Spinal cord (tissue), 10 donors: ENCODE measurements at places on chromosomes 16 and 17. TPM values are rescaled to one million over a fixed set of nuclear protein-coding genes. Genes with fewer than 3 reads are reported as not detected.

DNA sequence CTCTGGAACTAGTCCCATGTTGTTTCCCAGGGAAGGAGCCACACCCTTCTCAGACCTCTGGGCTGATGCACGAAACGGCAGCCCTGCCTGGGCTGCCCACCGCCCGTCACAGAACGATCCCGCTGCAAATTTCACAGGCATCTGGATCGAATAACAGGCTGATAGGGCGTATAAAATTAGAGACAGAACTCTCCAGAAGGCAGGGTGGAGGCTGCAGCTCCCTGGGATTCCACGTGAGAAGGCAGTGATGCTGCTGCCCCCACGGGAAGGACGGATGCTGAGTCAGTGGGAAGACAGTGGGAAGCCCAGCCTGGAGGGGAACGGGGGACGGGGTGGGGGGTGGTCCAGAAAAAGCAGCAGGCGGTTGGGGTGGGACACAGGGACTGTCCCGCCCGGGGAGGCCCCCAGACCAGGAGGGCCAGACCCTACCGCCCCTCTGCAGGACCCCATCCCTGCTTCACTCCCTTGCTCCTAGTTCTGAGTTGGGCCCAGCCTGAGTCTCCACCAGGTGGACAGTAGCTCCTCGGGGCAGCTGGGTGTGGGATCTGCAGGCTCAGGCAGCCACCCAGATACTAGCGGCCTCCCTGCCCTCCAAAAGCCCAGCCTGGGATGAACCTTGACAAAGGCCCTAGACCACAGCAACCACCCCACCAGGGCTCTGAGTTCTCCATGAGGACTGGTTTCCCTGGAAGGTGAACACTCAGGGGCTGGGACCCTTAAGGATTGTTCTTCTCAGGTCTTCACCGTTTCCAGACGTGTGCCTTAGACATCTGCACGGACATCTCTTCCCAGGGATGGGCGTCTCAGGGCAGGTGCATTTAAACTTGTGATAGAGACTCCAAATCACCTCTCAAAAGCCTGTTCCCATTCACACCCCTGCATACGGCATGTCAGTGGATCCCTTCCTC, 117.8 kb downstream of the METRNL start:
- DNase-seq: no peak

- DNase-seq: no peak
Observed at GRCh38 chr16:70364399-70364798, 17.7 kb downstream of the DDX19A start.

DNA sequence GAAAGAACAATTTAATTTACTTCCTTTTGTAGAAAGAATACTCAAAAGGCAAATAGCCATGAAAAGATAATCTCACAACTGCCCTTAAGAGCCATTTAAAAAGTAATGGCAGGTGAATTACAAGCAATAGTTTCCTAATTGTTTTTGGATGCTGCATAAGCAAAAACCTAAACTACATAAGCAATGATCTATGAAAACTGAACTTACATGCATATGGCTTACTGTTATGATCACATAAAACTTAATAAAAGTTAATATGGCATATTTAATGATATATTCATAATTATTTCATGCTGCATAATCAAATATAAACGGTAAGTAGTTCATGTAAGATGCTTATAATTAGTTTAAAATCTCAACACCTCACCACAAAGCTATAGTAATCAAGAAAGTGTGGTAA, 18.6 kb downstream of the BRCA1 start:
- DNase-seq: no peak

GRCh38 chr17:76379275-76379641, 5.2 kb upstream of the SPHK1 start:
- DNase-seq: no peak

- DNase-seq: no peak
Observed at GRCh38 chr16:65624666-65625065, 502.8 kb upstream of the CDH11 start.

GRCh38 chr16:4698321-4699045, 5.1 kb downstream of the NUDT16L1 start:
- no peak for DNase-seq

DNA sequence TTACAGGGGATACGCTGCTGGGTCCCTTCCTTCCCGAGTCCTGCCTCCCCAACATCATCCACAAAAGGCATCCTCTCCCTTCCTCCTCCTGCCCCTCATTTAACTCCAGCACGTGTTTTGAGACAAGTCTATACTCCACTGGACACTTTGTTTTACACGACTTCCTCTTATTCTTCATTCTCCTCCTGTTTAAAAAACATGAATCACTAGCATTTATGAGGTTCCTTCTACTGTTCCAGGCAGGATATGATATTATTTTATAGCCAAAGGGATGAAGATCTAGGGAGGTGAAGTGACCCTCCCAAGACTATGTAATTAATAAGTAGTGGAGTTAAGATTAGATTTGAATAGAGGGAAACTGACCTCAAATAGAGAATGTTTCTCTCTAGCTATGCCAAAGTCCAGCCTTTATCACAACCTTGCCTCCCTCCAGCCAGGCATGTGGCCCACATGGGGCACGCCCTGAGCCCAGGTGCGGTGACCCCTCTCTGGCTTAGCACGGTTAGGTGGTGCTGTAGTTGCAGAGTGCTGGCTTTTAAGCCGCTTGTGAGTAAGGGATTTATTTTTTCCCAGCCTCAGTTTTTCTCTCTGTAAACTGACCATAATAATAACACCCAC, 1.3 kb upstream of the HSD17B2 start:
- DNase-seq: no peak

GRCh38 chr17:49403514-49404289, 11.0 kb downstream of the PHB1 start:
- DNase-seq: no peak

DNA sequence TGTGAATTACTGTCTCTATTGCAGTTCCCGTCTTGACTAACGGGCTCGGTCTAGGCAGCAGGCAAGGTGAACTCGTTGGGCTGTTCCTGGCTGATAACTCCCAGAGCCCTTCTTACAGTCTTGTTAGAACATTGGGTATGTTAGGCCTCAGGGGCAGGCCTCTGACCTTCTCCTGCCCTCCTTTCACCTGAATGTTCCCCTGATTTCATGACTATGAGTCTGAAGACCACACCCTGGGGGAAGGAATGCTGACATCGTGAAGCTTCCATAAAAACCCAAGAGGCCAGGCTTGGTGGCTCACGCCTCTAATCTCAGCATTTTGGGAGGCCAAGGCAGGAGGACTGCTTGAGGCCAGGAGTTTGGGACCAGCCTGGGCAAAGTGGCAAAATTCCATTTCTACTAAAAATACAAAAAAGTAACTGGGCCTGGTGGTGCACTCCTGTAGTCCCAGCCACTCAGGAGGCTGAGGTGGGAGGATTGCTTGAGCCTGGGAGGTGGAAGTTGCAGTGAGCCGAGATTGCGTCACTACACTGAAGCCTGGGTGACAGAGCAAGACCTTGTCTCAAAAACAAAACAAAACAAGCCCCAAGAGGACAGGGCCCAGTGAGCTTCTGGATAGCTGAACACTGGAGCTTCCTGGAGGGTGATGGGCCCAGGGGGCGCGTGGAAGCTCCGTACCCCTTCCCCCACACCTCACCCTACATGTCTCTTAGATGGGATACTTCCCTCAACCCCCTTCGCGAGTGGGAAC, 47.8 kb upstream of the FBXO47 start:
- no peak for DNase-seq

GRCh38 chr17:75776386-75777295, 8.0 kb upstream of the UNK start:
- no peak for DNase-seq

DNA sequence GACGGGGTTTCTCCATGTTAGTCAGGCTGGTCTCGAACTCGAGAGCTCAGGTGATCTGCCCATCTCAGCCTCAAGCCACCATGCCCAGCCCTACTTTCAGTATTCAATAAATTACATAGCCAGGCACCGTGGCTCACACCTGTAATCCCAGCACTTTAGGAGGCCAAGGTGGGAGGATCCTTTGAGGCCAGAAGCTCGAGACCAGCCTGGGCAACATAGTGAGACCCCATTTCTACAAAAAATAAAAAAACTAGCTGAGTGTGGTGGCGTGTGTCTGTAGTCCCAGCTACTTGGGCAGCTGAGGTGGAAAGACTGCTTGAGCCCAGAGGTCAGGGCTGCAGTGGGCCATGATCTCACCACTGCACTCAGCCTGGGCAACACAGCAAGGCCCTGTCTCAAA, 8.2 kb downstream of the MIEN1 start:
- no peak for DNase-seq

- DNase-seq: peak; percentile 65
Observed at GRCh38 chr16:7849841-7850240, 517.2 kb downstream of the RBFOX1 start.

DNA sequence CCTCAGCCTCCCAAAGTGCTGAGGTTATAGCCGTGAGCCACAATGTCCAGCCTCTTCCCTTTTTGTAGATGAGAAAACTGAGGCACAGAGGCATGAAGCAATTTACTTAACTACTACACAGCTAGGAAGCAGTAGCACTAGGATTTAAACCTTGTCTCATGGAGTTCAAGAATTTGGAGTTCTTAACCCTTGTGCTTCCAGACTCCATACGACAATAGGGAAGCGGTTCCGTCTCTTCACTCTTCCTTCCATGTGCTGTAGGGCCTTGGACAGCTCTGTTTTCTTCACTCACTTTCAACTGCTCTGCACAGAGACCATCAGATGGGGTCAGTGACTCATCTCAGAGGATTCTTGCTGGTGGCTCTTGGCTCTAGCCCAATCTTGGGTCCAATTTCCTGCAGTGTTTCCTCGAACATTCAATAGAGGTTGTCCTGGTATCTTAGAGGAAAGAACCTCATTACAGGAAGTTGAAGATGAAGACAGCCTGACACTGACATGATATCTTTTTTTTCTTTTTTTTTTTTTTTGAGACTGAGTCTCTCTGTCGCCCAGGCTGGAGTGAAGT, 19.3 kb downstream of the ITGAL start:
- DNase-seq: no peak

GRCh38 chr17:38881600-38882191, 11.8 kb downstream of the LASP1 start:
- no peak for DNase-seq

GRCh38 chr17:32445497-32445896, 1.2 kb downstream of the PSMD11 start:
- no peak for DNase-seq

GRCh38 chr17:63679214-63679613, 20.7 kb downstream of the LIMD2 start:
- no peak for DNase-seq

- DNase-seq: no peak
Observed at GRCh38 chr17:68853439-68853838, 101.8 kb downstream of the ABCA8 start.

GRCh38 chr16:78509965-78510364, 410.5 kb downstream of the WWOX start:
- no peak for DNase-seq

GRCh38 chr16:35208001-35208935, 1748.9 kb downstream of the TP53TG3F start:
- DNase-seq: no peak

GRCh38 chr16:12907670-12908233, 6.4 kb downstream of the SHISA9 start:
- DNase-seq: no peak

DNA sequence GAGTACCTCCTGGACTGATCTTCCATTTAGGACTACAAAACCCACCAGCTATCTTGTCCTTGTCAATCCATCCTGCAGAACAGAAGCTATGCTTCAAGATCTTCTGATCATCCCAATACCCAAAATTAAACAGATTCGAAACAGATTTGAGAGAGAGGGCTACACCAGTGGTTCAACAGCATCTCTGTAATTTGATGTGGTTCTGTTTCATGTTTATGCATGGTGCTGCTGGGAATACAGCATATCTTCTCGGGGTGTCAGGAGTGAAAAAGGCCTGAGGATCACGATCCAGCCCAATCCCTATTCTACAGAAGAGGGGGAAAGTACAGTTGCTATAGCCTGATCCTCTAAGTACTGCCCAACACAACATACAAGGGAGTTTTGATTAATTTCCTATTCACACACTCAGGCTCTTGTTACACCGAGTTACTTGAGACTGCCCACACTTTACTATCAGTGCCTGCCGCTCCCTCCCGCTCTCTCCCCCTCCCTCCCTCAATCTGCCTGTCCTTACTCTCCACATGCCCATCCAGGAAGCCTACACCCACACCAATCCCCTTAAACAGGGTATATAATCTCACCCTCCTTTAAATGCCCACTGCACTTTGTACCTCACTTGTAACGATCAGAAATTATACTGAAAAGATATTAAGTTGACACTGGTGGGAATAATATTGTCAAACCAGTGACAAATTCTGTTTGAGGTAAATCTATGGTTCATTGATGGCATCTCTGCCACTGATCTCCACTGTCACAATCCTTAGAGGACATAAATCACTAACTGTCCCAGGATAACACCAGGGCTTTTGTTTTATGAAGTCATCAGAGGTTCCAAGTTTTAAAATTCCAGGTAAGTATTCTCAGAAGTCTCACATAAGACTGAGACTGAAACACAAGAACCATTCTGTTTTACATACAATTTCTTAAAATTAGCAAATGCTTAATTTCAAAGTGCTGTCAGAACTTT, 89.3 kb upstream of the PLEKHM1 start:
- DNase-seq: peak; percentile 27

DNA sequence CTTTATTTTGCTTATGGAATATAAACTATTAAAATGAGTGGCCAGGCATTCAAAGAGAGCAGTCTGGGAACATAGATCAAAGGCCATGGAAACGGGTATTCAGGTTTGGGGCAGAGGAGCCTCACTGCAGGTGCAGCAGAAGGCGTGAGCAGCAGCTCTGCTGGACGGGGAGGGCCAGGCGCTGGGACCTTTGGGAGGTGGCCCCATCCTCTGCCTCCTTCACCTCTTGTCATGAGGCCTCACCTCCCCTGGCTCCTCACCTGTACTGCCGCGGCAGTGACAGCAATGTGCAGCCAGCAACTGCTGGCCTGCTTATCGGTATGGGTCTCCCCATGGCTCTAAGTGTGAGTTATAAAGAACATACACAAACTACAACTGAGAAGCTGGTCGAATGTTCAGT, 109.4 kb downstream of the CDK5R1 start:
- no peak for DNase-seq

- DNase-seq: peak; percentile 64
Observed at GRCh38 chr17:79919164-79919585, 79.9 kb upstream of the CBX4 start.

GRCh38 chr17:50468304-50469207, at the start of gene CHAD:
Gene CHAD (minus strand): TSS chr17:50468880. CDS start chr17:50468813, 67 bp downstream.
- DNase-seq: peak; percentile 9

The DRC7 gene
- total RNA-seq: 6.0 TPM

The ITPRIPL2 gene
- total RNA-seq: 18.5 TPM

The FADS6 gene
- total RNA-seq: 1.9 TPM

The PPY gene
- total RNA-seq: not detected

The COASY gene
- total RNA-seq: 25.7 TPM

The CORO1A gene
- 13.8 TPM for total RNA-seq

The CMTM2 gene
- 1.7 TPM for total RNA-seq

The KRTAP9-4 gene
- not detected for total RNA-seq

The NOTUM gene
- 0.89 TPM for total RNA-seq

The NAGS gene
- 1.6 TPM for total RNA-seq
